ENCODE measurements at places on chromosomes 4 and X. TPM values are rescaled to one million over a fixed set of nuclear protein-coding genes. Genes with fewer than 3 reads are reported as not detected.

DNA sequence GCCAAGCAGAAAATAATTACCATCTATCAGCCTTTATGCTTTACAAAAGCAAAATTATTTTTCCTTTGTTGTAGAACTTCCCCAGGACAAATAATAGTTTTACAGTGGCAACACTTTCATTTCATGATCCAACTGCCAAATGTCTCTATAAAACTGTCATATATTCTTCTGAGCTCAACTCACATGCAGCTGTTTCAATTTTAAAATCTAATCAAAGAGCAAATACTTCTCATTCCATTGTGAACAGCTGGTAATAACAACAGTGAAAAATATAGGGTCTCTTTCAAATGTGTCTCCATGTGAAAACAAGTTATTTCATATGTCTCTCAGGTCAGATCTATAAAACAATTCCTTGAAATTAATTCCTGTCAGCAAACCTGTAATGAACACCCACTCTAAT, 270.6 kb upstream of the SLC7A11 start:
- no peaks in the 10 kb centered on the region for H3K27me3 ChIP-seq
- peaks cover 2% of the 10 kb centered on the region for H3K4me1 ChIP-seq
- no peak for DNase-seq
- H3K36me3 ChIP-seq, result no peaks in the 10 kb centered on the region

- no peaks in the 10 kb centered on the region for H3K4me1 ChIP-seq
- no peaks in the 10 kb centered on the region for H3K27me3 ChIP-seq
- no peak overlapping the region for H3K27ac ChIP-seq
- no peak for DNase-seq
Observed at GRCh38 chrX:23134136-23134535, 134.4 kb downstream of the DDX53 start.

- no peaks in the 10 kb centered on the region for H3K27me3 ChIP-seq
- H3K27ac ChIP-seq, result no peak overlapping the region
- DNase-seq, result no peak
- H3K36me3 ChIP-seq, result no peaks in the 10 kb centered on the region
- peaks cover 7% of the 10 kb centered on the region for H3K4me1 ChIP-seq
Observed at GRCh38 chr4:120870279-120870673, 52.2 kb downstream of the PRDM5 start.

ANXA3 gene
- total RNA-seq, result 17.8 TPM

ADAMTS3 gene
- 1.1 TPM for total RNA-seq

GRCh38 chr4:172686021-172686420, 482.6 kb upstream of the GALNT7 start:
- H3K4me1 ChIP-seq, result no peaks in the 10 kb centered on the region
- H3K36me3 ChIP-seq, result no peaks in the 10 kb centered on the region
- H3K4me3 ChIP-seq, result no peak overlapping the region
- DNase-seq, result no peak
- H3K27ac ChIP-seq, result no peak overlapping the region
- no peaks in the 10 kb centered on the region for H3K27me3 ChIP-seq

DNA sequence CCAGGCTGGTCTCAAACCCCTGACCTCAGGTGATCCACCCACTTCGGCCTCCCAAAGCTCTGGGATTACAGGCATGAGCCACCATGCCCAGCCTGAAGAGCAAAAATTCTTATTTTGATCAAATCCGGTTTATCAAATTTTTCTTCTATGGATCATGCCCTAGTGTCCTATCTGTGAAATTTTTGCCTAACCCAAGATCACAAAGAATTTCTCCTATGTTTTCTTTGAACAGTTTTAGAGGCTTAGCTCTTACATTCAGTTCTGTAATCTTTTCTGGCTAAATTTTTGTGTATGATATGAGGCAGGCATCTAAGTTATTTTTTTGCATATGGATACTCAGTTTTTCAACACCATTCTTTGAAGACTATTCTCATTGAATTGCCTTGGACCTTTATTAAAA, 27.4 kb downstream of the EDNRA start:
- H3K4me3 ChIP-seq, result no peak overlapping the region
- H3K36me3 ChIP-seq, result no peaks in the 10 kb centered on the region
- no peaks in the 10 kb centered on the region for H3K4me1 ChIP-seq
- no peak overlapping the region for H3K27ac ChIP-seq

ERAS gene
- total RNA-seq, result not detected

GYPB gene
- not detected for total RNA-seq

DNA sequence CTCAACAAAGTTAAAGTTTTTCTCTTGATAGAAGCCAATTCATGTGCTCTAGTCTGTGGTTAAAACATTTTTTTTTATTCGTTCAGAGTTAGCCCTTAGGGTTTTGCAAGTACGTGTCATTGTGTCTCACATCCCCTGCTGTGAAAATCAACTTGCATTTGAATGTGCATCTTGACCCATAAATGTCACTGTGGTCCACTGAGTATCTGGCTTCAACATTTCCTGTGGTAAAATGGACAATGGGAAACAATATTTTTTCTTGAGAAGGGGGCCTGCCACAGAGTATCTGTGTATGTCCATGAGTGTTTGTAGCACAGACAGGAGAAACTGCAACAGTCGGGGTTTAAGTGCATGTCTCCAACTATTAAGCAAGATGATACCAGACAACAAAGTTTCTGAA, 554.8 kb upstream of the TENM3 start:
- H3K4me3 ChIP-seq, result no peak overlapping the region
- no peak overlapping the region for H3K27ac ChIP-seq
- no peaks in the 10 kb centered on the region for H3K36me3 ChIP-seq
- H3K27me3 ChIP-seq, result no peaks in the 10 kb centered on the region

DNA sequence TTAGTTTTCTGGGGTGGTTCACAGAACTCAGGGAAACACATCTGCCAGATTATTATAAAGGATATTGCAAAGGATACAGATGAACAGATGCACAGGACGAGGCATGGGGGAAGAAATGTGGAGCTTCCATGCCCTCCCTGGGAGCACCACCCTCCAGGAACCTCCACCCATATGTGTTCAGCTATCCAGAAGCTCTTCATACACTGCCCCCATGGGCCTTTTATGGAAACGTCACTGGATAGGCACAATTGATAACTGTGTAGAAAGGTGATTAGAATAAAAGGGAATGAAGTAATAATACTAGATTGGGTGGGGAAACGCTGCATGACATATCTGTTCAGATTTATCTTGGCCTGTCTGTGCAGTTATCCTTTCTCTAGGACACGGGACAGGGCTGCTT, 357.9 kb downstream of the HS3ST1 start:
- no peak overlapping the region for H3K4me3 ChIP-seq
- no peaks in the 10 kb centered on the region for H3K36me3 ChIP-seq
- H3K27ac ChIP-seq, result no peak overlapping the region
- H3K4me1 ChIP-seq, result no peaks in the 10 kb centered on the region

DNA sequence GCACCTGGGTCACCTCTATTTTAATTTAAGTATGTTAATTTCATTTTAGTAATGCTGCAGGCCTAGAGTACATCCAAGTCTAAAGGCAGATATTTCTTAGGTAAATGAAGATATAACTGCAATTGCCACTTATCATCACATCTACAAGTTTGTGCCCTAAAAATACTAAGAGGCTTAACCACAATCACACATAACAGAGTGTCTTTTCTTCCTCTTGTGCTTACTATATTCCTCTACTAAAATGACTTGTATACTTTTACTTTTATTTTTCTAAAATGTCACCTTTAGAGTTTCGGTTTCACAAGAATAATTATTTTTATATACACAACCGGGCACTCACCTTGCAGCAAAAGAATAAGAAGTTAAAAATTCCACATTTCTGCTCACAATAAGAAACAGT, 77.9 kb downstream of the EFHC2 start:
- DNase-seq, result no peak
- no peaks in the 10 kb centered on the region for H3K27me3 ChIP-seq
- no peaks in the 10 kb centered on the region for H3K36me3 ChIP-seq

LUZP4 gene
- total RNA-seq, result not detected

DNA sequence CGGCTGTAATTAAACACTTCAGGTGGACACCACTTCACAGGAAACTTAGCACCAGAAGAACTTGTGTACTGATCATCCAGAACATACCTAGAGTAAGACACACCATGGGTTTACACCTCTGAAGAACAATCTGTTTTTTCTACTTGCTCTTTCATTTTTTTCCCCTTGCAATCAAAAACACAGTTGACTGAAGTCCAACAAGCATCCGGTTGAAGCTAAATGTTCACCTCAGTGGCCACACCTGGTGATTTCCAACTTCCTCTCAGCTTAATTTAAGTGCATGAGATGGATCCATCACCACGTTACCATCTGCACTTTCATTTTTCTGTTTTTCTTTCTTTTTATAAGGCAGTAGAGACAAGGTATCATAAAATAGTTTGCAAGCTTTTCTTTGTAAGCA, 4.9 kb upstream of the TXK start:
- H3K27ac ChIP-seq, result no peak overlapping the region
- H3K4me3 ChIP-seq, result no peak overlapping the region
- no peak for DNase-seq
- no peaks in the 10 kb centered on the region for H3K4me1 ChIP-seq
- H3K27me3 ChIP-seq, result no peaks in the 10 kb centered on the region

GRCh38 chr4:40190465-40190864, 6.4 kb upstream of the RHOH start:
- no peaks in the 10 kb centered on the region for H3K36me3 ChIP-seq
- H3K27ac ChIP-seq, result no peak overlapping the region
- H3K27me3 ChIP-seq, result no peaks in the 10 kb centered on the region
- DNase-seq, result no peak
- H3K4me3 ChIP-seq, result no peak overlapping the region
- H3K4me1 ChIP-seq, result no peaks in the 10 kb centered on the region

GRCh38 chr4:107570952-107571351, 149.1 kb downstream of the PAPSS1 start:
- no peak overlapping the region for H3K27ac ChIP-seq
- H3K36me3 ChIP-seq, result no peaks in the 10 kb centered on the region
- no peak for DNase-seq
- H3K4me1 ChIP-seq, result no peaks in the 10 kb centered on the region

SPIN4 gene
- total RNA-seq, result 4.8 TPM

DNA sequence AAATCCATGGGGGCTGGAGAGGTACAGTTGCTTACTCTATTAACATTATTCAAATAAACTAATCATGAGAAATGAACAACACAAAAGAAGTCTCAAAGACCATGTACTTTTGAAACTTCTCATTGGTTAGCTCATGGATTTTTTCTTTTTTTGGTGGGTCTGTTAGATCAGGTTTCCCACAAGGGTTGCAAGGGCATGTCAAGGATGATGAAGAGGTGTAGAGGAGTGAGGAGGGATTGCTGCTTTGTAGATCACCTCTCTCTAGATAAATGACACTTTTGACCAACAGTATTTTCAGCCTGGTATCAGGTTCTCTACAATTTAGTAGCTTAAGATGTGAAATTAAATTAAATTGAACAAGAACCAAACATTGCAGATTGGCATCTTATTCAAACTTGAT, 417.9 kb upstream of the AGA start:
- DNase-seq, result no peak
- no peak overlapping the region for H3K27ac ChIP-seq
- H3K36me3 ChIP-seq, result no peaks in the 10 kb centered on the region
- no peaks in the 10 kb centered on the region for H3K27me3 ChIP-seq

- no peak for DNase-seq
- H3K4me1 ChIP-seq, result no peaks in the 10 kb centered on the region
- H3K4me3 ChIP-seq, result no peak overlapping the region
- no peaks in the 10 kb centered on the region for H3K36me3 ChIP-seq
- no peak overlapping the region for H3K27ac ChIP-seq
- H3K27me3 ChIP-seq, result no peaks in the 10 kb centered on the region
Observed at GRCh38 chrX:15916704-15917084, 62.1 kb upstream of the AP1S2 start.

ACOX3 gene
- 27.1 TPM for total RNA-seq

GRCh38 chr4:29310252-29310651, 1409.9 kb upstream of the PCDH7 start:
- H3K27me3 ChIP-seq, result no peaks in the 10 kb centered on the region
- no peak overlapping the region for H3K4me3 ChIP-seq
- no peaks in the 10 kb centered on the region for H3K36me3 ChIP-seq
- H3K27ac ChIP-seq, result no peak overlapping the region
- DNase-seq, result no peak

GRCh38 chr4:173057901-173058300, 110.7 kb upstream of the GALNT7 start:
- DNase-seq, result no peak
- peaks cover 16% of the 10 kb centered on the region for H3K4me1 ChIP-seq
- H3K4me3 ChIP-seq, result no peak overlapping the region
- H3K27me3 ChIP-seq, result no peaks in the 10 kb centered on the region
- H3K36me3 ChIP-seq, result no peaks in the 10 kb centered on the region

ANOS1 gene
- 0.55 TPM for total RNA-seq

MAGEA9B gene
- not detected for total RNA-seq

DNA sequence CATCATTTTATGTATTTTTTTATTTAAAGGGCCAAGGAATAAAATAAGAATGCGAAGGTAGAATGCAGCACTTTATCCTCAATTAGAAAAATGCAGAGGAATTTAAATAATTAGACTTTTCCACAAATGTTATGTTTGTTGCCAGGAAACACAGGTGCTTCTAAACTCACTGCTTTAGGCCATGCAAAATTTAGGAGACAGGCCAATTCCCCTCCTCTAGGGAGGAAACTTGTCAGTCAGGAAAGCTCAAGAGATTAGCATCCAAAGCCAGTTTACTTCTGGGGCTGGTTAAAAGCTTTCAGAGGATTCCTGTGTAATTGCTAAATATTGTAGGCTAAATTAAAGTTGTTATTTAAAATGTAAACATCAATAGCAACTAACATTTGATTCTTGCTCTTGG, 124.5 kb downstream of the DMD start:
- H3K4me1 ChIP-seq, result no peaks in the 10 kb centered on the region
- DNase-seq, result no peak
- H3K4me3 ChIP-seq, result no peak overlapping the region
- no peaks in the 10 kb centered on the region for H3K36me3 ChIP-seq
- H3K27me3 ChIP-seq, result no peaks in the 10 kb centered on the region
- H3K27ac ChIP-seq, result no peak overlapping the region

PLP1 gene
- 32.7 TPM for total RNA-seq

DNA sequence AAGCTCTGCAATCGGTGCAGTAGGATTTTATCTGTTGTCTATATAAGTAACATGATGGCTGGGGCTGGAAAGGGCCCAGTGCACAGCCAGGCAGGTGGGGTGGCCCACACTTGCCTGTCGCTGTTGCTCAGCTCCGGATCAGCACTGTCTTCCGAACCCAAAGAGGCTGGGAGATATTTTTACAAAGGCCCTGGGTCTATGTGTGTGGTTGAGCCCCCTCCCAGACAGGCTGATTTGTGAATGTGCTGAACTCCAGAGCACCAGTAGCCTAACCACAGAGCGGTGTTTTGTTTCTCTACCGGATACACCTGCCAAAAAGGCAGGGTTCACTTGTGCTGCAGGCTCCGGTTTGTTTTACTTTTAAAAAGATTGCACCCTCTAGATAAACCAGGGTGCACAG, 33.5 kb upstream of the CHRNA9 start:
- H3K4me3 ChIP-seq, result no peak overlapping the region
- no peaks in the 10 kb centered on the region for H3K27me3 ChIP-seq
- H3K4me1 ChIP-seq, result no peaks in the 10 kb centered on the region
- peak; percentile 47 for DNase-seq
- H3K36me3 ChIP-seq, result no peaks in the 10 kb centered on the region

Measured in sigmoid colon (tissue), 7 donors.